Naive B cell (primary cell): ENCODE measurements at places on chromosomes 3 and 15.

GRCh38 chr15:85312929-85313331 lies 67.5 kb upstream of the AKAP13 start:
- DNase-seq, result no peak

- no peak for DNase-seq
These were observed 6.0 kb downstream of the CCDC80 start for GRCh38 chr3:112634786-112635541.

DNA sequence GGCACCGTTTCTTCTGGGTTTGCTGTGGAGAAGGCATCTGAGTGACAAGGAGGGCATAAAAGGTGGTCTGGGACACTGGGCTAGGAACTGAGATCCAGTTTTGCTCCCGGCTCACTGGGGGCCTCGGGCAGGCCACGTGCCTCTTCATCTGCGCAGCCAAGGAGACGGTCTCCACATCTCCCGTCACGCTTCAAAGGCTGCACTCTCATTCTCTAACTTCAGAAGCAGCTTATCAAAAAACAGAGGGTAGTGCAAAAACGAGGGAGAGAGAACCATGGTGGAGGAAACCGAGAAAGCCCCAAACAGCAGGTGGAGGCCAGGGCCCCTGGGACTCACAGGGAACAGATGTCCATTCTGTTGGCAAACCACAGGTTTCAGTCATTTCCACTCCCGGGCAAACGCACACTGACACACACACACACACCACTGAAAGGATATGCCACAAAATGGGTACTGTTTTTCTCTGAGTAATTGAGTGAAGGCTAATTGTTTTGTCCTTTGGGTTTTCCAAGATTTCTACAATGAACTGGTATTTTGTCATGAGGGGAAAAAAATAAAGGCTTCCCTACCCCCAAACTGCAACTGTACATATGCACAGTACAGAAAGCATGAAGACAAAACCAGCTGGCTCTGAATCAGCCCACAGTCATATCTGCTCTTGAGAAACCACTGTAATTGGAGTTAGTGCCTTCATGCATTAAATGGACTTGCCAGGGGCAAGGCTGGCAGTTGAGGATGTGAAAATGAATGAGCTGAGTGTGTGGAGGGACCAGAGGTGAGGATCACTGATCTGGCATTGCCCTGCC lies 71.9 kb downstream of the MGLL start:
- DNase-seq, result no peak

DNA sequence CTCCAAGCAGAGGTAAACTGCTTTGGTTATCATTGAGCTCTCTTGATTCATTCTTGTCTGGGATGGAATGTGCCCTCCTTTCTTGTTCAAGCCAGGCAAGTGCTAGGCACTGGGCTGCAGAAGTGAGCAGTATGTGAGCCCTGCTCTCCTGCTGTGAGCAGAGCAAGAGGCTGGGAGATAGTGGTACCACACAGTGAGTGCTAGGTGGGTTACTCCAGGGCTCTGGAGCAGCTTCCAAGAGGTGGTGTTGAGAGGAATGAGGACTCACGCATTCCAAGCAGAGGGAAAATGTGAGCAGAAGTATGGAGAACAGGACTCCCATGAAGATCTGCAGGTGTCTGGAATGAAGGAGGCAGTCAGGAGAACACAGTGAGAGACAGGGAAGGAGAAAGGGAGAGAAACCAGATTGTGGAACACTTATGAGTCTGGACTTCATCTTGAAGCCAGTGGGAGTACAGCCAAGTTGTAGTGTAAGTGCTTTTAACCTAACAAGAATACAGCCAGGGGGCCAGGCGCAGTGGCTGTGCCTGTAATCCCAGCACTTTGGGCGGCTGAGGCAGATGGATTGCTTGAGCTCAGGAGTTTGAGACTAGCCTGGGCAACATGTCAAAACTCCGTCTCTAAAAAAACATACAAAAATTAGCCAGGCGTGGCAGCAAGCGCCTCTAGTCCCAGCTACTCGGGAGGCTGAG lies 199.9 kb upstream of the CTDSPL start:
- no peak for DNase-seq

DNA sequence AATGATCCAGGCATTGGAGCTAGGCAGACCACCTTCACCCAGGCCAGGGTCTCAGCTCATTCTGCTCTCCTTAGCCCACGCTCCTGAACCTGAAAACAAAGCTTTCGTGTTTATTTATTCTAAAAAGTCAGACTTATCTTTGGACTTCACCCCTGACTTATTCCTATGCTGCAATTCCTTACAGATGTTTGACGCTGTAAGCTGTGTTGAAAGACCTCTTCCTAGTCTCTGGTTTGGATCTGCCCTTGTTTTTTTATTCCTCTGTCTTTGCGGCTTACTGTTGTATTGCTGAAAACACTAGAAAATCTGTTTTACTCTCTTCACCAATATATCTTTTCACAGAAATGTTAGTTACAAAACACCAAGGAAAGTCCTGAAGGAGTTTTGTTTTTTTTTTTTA lies 40.5 kb upstream of the LDHAL6B start:
- no peak for DNase-seq

DNA sequence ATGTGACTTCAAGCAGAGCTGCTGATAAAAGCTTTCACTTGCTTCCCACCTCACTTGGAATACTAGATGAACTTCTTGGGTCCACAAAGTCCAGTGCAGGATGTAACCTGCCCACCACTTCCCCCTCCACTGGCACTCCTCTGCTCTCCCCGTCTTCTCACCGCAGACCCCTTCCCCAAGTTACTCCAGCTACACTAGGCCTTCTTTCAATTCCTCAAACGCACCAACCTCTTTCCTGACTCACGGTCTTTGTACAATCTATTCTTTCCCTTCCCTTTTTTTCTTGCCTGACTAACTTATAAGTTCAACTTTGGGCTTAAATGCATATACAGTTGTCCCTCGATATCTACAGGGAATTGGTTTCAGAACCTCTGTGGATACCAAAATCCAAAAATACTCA lies 5.2 kb upstream of the ATP13A3 start:
- peak; percentile 46 for DNase-seq

- DNase-seq, result no peak
These were observed 39.8 kb downstream of the CCDC12 start for GRCh38 chr3:46936733-46937250.

DNA sequence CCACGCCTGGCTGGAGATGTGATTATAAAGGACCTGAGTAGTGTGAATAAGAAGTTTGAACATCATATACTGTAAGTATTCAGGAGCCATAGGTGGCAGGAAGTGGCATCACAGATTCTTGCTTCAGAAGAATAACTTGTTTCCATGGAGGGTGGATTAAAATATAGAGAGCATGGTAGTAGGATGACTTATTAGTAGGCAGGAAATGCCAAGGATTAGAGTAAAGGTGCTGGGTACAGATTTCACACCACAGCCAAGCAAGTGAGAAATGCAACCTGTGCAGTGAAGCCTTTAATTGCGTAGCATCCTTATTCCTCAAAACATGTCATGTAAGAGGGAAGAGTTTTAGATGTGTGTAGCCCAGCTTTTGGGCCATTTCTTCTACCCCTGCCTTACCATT lies 30.8 kb downstream of the IFT122 start:
- no peak for DNase-seq

GRCh38 chr3:99172736-99173657 lies 271.5 kb upstream of the DCBLD2 start:
- DNase-seq, result no peak

- no peak for DNase-seq
These were observed 36.3 kb upstream of the TSC22D2 start for GRCh38 chr3:150371741-150372254.

- no peak for DNase-seq
These were observed 338.5 kb upstream of the ONECUT1 start for GRCh38 chr15:53128652-53129051.

GRCh38 chr3:4407941-4408340 lies 59.1 kb downstream of the SUMF1 start:
- no peak for DNase-seq

- no peak for DNase-seq
These were observed 125.0 kb upstream of the ROPN1 start for GRCh38 chr3:124116906-124117305.

GRCh38 chr3:105688821-105689220 lies 180.0 kb downstream of the CBLB start:
- no peak for DNase-seq

DNA sequence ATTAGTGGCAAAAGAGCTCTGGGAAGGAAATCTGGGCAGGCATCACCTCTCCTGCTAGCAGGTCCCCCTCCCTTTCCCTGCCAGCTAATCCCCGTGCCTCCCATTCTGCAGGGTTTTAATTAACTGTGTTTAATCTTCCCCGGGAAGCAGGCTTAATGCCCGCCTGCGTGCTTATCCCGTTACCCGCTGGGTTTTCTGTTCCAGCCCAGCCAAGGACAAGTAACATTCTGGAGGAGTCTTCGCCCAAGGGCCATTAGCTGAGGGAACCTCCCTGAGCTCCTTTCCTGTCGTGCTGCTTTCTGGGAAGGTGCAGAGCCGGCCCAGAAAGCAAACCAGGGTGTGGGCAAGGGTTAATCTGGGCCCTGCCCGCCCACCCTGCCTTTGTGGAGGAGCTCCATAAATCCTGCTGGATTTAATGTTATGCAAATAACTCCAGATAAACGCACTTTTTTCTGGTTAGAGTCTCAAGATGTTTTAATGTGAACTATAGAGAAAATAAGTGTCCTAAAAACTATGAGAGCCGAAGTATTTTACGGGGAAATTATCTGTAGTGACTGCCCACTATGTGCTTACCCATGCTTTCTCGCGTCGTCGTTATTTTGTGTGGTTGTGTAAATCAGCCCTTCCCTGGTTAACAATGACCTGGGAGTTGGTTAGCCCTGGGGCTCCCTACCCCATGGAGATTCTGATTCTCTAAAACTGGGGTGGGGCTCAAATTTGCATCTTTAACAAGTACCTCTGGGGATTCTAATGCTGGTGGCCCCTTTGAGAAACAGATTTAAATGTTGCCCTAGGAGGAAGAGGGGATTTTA lies 25.9 kb downstream of the TRIM71 start:
- no peak for DNase-seq

DNA sequence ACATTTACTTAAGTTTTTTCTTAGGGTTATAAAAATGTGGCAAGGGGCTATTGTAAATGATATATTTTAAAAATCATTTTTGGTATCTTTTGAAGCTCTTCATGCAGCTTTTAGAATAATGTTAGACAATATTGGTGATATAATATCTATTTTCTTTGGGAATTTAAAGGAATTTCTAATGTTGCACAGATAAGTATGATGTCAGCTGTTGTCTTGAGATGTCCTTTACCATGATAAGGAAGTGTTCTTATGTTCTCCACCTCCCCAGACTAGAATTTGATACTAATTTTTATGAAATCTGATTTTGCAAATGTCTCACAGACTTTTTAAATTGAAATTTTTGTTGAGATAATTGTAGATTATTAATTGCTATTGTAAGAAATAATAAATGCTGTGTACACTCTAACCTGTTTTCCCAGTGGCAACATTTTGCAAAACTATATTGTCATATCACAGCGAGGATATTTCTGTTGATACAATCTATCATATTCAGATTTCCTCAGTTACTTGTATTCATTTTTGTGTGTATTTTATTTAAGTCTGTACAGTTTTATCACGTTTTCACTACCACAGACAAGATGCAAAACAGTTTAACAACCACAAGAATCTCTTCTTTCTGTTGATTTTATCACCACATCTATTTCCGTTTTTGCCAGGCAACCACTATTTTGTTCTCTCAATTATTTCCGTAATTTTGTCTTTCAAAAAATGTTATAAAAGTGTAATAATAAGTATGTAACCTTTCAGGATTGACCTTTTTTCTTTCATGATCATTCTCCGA lies 55.4 kb downstream of the SPRED1 start:
- DNase-seq, result no peak

DNA sequence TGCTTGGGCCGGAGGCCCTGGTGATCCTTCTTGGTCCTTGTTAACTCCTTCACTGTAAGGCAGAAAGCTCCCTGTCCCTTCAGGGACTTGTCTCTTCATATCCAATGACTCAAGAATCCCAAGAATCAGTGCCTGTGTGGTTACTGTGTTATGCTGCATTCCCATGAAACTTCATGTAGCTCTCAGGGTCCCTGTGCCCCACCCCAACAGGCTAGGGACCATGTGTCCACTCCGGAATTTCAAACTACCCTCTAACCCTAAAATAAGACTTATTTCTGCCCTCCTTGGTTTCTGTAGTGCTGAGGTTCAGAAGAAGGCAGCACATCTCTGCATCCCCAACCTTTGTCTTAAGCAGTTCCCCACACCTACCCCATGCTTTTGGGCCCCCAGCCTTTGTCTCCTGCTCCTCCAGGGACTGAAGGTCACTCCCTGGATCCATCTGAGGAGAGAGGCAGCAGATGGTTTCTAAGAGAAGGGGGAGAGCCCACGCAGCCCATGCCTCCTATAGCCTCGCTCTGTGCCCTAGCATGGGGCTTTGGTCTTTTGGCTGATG lies 531 bp upstream of the MAP1A start:
- DNase-seq, result no peak

DNA sequence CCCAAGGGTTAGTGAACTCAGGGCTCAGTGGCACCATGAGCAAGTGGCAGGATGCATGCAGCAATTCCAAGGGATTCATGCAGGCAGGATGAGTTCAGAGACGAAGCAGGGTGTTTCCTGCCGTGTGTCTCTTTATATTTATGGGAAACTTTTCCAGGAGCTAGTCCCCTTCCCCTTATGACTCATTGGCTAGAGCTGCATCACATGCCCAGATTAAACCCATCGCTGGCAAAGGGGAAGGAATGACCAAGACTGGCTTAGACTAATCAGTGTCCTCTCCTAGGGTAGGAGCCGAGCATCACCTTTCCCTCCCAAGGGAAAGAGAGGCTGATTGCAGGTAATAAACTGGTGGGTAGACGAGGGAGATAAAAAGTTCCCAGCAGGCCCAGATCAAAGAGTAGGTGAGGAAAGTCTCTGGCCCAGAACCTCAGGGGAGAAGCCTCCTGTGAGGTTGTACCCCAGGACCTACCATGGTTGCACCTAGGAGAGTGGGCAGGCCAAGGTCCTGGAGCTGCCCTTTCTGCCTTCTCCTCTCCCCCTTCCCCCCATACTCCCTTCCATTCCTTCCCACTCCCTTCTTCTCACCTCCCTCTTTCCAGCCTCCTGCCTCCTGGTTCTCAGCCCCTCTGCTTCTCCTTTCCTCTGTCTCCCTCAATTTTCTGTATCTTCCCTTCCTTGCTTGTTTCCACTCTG lies 67.8 kb upstream of the ITGA11 start:
- DNase-seq, result no peak

DNA sequence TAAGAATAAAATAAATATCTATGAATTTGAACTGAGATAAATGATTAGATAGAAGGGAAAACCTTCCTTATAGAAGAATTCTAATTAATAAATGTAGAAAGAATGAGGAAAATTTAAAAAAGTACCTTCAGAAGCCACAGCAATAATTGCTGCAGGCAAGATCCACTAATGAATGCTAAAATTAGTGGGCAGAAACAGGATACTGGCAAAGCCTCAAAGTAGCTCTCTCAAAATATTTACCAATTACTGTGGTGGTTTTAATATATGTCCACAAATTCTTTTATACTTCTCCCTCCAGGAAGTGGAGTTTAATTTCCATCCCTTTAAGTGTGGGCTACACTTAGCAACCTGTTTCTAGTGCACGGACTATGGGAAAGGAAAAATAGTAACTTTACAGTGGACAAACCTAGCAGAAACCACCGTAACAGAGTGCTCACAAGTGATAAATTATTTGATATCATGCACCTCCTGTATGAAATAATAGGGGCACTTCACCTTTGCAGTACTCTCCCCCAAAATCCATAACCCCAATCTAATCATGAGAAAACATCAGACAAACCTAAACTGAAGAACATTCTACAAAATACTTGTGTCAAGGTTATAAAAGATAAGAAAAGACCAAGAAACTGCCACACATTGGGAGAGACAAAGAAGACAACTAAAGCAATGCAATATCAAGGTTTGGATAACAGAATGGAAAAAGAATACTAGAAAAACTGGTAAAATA lies 6.8 kb downstream of the PEAK1 start:
- DNase-seq, result no peak
